NCI-H1105 treated with DMSO at 0.1 percent for 48 hours (cell line): ENCODE measurements at places on chromosomes 7 and 10.

- DNase-seq = no peak
These were observed 125.9 kb downstream of the GRK5 start for GRCh38 chr10:119333146-119333792.

GRCh38 chr10:36280321-36280741 lies 638.2 kb upstream of the FZD8 start:
- DNase-seq = no peak

DNA sequence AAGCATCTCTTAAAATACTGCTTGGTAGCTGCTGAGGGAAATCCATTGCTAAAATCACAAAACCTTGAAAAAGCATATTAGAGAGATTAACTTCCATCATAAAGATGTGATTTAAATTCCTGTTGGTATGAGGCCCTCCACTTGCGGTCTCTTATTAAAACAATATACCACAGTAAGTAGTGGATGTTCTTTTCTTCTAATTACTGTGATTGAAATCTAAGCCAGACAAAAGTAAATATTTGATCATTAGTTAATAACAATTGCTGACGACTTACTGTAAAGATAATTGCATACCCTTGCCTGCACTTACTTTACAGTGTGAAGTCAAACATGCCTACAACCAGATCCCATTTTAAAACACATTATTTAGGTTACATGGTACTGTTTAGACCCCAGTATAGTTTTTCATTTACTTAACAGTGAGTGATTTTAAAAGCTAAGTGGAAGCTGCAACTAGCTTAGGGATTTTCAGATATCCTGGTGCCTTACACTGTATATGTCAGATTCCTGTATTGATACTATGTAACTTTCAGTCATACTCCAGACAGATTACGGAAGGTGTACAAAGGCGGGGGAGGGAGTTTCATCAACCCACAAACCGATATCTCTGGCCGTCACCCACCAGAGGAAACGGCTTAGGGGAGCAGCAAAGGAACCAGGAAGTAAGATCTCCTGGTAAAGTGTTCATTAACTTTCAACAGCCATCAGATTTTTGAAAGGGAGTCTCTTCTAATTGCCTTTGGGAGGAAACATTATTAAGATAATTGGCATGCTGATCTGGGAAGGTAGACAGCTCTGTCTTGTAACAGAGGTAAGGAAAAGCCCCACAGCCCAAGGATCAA lies 986 bp downstream of the NRP1 start:
- peak; percentile 18 for DNase-seq

DNA sequence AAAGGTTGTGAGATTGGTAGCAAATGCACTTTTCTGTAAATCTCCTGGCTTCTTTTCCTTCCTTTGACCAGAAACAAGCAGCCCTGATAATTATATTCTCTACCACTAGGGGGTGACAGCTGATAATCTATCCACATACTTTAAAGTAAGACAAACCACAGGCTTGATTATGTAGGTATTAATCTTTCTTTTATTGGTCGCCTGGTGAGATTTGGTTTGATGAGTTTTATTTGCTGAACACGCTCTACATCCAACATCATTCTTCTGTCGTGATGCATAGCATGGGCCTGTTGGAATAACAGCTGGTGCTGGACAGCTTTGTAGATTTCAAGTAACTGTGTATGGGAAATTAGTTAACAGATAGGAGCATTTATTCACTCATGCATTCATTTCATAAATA lies 63.5 kb downstream of the ZNF365 start:
- peak; percentile 21 for DNase-seq

- DNase-seq = peak; percentile 55
These were observed 47.7 kb downstream of the ZNF277 start for GRCh38 chr7:112254156-112254555.

GRCh38 chr10:69902835-69903535 lies 101.3 kb downstream of the COL13A1 start:
- DNase-seq = no peak

GRCh38 chr10:11687779-11688447 lies 54.3 kb upstream of the ECHDC3 start:
- DNase-seq = no peak

DNA sequence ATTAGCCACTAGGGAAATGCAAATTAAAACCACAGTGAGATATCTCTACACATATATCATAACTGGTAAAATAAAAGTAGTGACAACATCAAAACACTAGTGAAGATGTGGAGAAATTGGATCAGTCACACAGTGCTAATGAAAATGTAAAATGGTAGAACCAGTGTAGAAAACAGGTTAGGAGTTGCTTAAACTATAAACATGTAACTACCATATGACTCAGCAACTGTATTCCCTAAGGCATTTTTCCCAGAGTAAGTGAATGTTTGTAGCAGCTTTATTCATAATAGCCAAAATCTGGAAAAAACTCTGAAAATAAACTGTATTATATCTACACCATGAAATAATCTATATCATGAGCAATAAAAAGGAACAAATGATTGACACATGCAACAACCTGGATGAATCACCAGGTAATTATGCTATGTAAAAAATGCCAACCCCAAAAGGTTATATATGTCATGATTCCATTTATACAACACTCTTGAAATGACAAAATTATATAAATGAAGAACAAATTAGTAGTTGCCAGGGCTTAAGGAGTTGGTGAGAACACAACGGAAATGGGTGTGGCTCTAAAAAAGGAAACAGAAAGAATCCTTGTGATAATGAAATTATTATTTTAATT lies 22.8 kb downstream of the SLC25A40 start:
- DNase-seq = no peak

DNA sequence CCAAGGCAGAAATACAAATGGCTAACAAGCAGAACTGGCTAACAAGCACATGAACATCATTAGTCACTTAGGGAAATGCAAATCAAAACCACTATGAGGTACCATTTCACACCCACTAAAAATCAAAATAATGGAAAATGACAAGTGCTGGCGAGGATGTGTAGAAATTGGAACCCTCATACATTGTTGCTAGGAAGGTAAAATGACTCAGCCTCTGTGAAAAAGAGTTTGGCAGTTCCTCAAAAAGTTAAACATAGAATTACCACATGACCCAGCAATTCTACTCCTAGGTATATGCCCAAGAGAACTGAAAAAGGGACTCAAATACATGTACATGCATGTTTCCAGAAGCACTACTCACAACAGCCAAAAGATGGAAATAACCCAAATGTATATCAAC lies 52.8 kb upstream of the ANAPC16 start:
- no peak for DNase-seq

GRCh38 chr10:16505161-16505560 lies 16.5 kb downstream of the C1QL3 start:
- no peak for DNase-seq

- no peak for DNase-seq
These were observed 257.0 kb downstream of the CREB5 start for GRCh38 chr7:28669330-28669729.

- DNase-seq = no peak
These were observed 38.2 kb downstream of the MKLN1 start for GRCh38 chr7:131365838-131366237.

DNA sequence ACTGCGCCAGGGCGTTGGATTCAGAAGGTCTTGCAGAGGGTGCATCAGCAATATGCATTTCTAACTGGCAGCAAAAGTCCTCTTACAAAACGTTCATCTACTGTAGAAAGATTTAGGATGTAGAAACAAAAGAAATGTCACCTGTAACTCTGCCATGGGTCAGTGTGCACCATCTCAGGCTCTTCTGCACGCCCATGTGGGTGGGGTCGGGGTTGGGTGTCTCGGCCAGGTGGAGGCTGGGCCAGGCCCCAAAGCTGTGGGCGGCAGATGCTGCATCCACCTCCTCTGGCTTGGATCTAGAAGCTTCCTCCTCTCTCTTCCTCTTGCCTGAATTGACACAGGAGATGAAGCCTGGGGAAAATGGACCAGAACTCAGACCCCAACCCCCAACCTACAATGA lies 111.3 kb upstream of the PPP2R2D start:
- DNase-seq = no peak

- peak; percentile 94 for DNase-seq
These were observed 29.3 kb upstream of the DDX50 start for GRCh38 chr10:68871731-68872342.

DNA sequence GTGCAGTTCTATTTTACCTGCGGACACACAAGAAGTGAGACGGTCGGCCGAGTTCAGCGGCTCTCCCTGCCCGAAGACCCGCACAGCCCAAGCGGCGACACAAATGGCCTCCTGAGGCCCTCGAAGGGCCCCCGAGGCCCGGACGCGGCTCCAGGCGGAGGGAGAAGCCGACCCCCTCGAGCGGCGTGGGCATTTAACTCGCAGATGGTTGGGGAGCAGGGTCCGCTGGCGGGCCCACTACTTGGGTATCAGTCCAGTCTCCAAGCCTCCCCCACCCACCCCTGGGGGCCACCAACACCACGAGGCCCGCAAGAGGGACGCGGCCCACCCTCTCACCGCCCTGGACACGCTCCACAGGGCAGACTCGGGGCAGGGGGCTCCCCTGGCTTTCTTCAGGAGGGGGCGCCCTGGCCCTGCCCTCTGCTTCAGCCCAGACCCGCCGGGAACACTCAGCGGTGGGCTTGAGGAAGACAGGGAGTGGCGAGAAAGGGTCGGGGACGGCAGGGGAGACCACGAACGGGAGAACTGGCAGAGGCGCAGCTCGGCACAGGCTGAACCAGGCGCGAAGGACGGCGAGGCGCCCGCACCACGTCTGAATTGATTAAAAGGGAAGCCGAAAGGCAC lies 1.7 kb downstream of the IGF2BP3 start:
- DNase-seq = no peak

DNA sequence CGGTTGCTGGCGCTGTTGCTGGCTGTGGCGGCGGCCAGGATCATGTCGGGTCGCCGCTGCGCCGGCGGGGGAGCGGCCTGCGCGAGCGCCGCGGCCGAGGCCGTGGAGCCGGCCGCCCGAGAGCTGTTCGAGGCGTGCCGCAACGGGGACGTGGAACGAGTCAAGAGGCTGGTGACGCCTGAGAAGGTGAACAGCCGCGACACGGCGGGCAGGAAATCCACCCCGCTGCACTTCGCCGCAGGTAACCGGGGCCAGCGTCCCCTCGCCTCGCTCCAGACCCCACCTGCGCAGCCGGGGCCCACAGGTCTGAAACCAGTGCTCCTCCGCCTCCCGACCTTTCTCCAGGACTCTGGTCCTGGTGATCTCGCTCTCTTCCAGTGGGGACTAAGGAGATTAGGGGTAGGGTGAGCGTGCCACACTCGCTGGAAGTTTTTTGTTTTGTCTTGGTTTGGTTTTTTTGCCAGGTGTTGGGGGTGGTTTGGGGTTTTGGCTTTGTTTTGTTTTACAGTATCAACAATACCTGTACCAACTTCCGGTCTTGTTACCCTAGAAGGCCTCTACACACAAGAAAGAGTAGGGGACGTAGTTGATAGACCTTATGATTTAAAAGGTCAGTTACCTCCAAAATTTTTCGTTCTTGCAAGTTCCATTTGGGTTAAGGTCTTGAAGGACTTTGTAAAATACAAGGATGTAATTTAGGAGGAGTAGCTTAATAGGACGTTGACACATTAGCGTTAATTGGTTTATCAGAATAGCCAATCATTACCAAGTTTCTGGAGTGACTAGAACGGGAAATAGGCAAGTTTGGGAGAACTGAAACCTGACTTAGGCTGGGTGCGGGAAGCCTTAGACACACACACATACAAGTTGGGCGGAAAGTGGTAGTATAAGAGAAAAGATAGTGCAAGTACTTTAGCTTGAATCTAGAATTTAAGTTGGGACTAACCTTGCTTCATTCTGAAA lies 704 bp downstream of the TNKS2 start:
- peak; percentile 37 for DNase-seq

GRCh38 chr10:111970111-111970510 lies 213.5 kb downstream of the GPAM start:
- DNase-seq = no peak

GRCh38 chr7:157476201-157476600 lies 139.4 kb downstream of the DNAJB6 start:
- no peak for DNase-seq

DNA sequence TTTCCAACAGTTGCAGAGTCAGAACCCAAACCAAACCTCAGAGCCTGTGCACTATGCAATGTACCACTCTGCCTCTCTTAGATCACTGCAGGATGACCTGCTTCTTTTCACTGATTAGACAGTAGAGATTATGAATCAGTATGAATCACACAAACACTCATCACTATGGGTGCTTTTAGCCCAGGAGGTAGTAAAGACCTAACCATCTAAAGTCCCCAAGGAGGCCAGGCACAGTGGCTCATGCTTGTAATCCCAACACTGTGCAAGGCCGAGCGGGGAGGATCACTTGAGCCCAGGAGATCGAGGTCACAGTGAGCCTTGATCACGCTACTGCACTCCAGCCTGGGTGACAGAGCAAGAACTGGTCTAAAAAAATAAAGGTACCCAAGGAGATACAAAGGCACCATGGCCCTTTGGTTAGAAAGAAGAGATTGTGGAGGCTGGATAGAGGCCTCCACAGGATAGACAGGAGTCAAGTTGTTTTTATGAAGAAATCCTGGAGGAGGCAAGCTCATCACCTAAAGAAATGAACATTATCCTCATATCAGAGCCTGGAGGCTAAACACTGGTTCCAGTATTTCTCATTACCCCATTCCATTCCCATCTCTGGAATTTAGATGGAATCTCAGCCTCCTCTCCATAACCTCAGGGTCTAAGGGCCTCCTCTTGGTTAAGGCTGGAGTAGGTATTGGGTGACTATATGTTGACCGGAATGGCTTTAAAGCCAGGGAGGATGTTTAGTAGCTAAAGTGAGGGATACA lies 12.9 kb downstream of the SEC31B start:
- DNase-seq = no peak

DNA sequence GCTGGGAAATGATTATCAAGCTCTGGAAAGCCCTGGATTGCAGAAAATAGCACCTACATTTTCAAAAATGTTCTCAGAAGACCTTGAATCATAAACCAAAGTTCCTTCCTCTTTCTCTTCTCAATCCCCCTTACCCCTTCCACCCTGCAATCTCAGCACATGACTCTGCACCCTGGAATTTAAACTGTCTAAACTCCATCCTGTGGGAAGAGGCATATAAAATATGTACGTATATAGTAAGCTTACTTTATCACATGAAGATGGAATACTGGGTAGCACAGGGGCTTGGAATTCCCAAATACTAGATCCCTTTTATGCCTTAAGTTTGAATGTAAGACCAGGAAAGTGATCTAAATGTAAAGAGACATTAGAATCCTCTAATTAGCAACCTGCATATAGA lies 7.7 kb downstream of the AGMO start:
- DNase-seq = no peak

DNA sequence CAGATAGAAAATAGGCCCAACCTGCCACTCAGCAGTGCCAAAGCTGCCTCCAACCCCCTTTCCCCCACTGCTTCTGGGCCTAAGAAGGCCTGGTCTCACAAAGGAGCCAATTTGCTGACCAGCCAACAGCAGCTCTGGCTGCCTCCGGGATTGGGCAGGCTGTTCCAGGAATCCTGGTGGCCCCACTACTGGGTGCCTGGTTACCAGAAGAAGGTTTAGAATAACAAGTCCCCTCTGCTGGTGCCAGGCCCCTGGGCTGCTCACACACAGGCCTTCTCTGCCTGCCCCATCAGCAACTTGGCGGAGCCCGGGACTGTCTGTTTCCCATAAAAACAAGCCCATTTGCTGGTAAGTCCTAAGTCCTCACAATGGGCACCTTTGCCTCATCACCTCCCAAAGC lies 1.2 kb downstream of the PHKG1 start:
- DNase-seq = no peak
